ENCODE measurements at places on chromosomes 3 and 15.

GRCh38 chr3:38655708-38656300 lies 6.3 kb upstream of the SCN5A start:
- no peak for DNase-seq

GRCh38 chr3:16810593-16811367 lies 74.0 kb upstream of the PLCL2 start:
- no peak for DNase-seq

DNA sequence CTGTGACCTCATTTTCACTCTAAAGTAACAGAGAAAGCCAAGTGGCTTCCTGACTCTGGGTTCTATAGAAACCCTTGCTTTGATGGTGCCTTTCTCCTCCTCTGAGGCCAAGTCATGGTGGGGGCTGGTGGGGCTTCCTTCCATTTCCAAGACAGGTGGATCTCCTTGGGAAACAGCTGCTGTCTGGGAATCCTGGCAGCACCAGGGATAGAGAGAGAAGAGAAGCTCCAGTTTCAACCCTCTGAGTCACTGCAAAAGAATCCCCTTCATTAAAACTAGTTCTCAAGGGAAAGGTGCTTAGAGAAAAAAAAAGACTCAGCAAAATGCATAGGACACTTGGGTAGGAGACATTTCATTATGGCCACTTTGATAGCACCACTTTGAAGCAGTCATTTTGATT lies 614.4 kb downstream of the FHIT start:
- DNase-seq: no peak

DNA sequence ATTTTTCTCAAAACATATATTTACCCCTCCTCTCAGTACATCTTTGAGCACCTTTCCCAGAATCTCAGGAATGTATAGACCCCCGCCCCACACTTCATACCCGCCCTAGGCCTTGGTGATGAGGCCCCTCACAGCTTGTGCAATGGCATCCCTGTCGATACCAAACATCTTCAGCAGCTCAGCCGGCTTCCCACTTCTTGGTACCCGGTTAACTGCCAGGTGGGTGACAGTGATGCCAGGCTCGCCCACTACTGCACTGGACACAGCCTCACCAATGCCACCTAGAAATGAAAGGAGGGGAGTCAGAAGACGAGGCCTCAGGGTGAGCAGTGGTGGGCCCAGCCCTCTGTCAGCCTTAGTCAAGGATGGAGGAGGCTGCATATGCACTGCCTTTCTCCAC lies 30.2 kb downstream of the TKT start:
- no peak for DNase-seq

GRCh38 chr3:120203016-120203415 lies 82.0 kb downstream of the GPR156 start:
- DNase-seq: peak; percentile 86

GRCh38 chr15:99130314-99130713 lies 25.4 kb downstream of the SYNM start:
- no peak for DNase-seq

- DNase-seq: no peak
Observed at GRCh38 chr3:12924437-12924836, 83.1 kb upstream of the RPL32 start.

Data from cerebellar nuclear complex (tissue), 1 donor.